NCI-H2171 treated with DMSO at 0.1 percent for 48 hours (cell line): ENCODE measurements at places on chromosomes 7 and 10.

DNA sequence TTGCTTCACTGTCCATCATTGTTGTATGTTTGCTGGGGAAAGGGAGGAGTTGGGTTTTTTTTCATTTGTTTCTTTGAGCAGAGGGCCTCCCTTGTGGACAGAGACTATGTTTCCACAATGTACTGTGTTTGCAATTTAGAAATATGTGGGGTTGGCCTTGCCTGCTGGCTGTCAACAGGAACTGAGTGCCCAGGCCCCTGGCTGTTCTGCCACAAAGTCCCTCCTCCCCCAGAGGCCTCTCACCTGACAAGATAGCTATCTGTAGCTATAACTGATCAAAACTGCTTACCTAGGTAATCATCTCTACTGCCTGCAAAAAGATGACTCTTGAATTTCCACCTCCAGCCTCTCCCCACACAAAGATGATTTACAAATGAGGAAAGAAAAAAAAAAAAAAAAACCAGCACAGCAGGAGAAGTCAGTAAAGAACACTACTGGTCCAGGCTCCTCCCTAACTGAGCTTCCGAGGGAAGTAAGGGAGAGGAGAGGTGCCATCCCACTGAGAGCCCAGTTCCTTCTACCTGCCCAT, 121.8 kb downstream of the SGMS1 start:
- DNase-seq, result no peak

- no peak for DNase-seq
Measured at GRCh38 chr10:68402276-68402675, 4.8 kb downstream of the RUFY2 start.

- no peak for DNase-seq
Measured at GRCh38 chr7:156466272-156466671, 174.3 kb upstream of the RNF32 start.

DNA sequence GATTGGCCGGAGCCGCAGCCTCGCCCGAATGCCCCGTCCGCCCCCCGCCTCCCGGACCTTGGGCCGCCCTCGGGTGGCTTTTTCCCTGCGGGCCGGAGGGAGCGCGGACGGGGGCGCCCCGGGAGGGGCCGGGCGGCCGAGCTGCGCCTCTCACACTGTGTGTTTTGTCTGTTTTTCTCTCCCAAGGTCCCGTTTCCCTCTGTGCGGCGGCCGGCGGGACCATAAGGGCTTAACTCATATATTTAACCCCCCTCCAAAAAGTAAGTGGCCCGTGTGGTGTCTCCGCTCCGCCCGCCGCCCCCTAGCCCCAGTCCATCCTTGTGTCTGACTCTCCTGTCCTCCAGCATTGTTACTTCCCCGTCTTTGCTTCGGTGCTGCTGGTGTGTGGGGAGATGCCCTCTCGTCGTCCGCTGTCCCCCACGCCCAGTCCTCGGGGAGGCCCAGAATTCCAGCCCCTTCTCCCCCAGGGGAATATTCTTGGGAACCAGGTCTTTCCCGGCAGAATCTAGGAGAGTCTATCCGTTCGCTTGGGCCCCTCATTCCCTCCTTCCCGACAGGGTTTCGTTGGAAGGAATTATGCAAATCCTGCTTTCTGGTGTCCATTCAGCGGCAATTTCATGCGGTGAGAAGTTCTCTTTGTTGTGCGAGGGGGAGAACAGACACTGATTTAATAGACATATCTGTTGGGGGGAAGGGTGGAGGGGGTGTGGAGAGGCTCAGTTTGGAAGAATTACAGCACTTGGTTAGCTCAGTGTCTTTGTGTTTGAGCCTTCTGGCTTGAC, 1.3 kb downstream of the LCOR start:
- DNase-seq, result no peak

GRCh38 chr10:28503114-28503513, 29.8 kb upstream of the WAC start:
- peak; percentile 84 for DNase-seq

DNA sequence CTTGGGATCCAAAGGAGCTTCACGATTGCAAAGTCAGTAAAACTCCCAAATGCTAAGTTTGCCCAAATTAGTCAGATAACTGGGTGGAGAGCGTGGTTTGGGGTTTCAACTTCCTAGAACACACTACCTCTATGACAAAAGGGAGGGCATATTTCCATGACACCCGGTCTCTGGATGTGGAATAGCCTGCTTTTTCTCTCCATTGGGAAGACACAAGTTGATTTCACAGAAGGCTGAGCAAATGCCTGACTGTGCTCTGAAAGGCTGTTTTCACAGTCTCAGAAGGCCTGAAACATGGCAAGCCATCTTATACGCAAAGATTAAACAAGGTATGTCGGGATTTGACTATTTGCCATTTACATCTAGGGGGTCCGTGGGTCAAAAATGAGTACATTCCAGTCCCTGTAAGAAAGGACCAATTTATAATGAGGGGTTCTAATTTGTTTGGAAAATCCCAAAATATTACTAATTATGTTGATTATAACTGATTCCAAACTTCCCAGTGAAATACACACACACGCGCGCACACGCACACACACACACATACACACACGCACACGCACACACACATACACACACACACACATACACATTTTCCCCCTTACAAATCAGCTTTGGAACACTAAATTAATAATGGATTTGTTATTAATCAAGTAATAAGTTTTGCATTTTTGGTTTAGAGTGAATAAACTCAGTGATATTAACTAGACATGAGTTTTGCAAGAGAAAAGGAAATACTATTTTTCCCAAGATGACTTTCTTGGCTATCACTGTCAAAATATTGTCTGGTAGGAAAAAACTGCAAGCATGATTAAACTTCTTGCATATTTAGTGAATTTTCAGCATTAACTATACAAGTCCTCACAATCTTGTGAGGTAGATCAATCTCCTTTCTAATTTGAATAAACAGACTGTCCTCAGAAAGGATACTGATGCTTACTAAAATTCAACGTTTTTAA, 105.0 kb downstream of the PRTFDC1 start:
- DNase-seq, result no peak

DNA sequence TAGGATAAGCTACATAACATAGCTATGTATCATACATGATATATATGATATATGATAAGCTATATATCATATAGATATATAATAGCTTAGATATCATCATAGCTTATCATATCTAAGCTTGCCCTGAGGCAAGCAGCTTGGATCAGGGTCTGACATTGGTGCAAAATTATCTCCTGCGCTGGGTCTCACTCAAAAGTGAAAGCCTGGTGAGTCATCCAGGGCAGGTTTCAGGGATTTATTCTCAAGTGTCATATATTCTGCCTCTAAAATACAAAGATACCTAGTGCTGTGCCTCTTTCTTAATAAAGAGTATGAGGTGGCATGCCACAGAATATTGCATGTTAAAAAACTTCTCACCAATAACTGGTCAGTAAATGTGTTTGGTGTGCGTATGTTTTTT, 105.9 kb downstream of the CDC14C start:
- no peak for DNase-seq

DNA sequence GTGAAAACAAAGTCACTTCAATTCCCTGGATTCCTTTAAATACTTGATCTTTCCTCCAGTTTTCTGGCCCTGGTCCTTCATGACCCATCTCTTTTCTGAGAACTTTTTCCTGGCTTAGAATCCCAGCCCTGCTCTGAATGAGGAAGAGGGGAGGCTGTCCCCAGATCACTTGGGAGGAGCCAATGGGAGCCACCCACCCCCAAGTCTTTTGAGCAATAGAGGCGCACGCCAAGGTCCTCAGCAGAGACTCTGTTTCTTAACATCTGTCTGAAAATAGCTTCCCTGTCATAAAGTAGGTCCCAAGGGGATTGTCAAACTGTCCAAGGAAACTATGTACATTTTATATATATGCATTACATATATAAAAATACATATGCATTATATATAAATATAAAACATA, 126.8 kb downstream of the ADRA2A start:
- DNase-seq, result no peak

GRCh38 chr7:369476-370258, 79.7 kb downstream of the FOXL3 start:
- DNase-seq, result no peak
